Transverse colon (tissue), 4 donors: ENCODE measurements at places on chromosomes 12 and 14. TPM values are rescaled to one million over a fixed set of nuclear protein-coding genes. Genes with fewer than 3 reads are reported as not detected.
A peak's percentile ranks its signal among the peaks of the same experiment; 100 is the strongest.

CERS5 gene
- total RNA-seq: 17.5 TPM

TIMELESS gene
- total RNA-seq: 3.7 TPM

DYRK2 gene
- 77.6 TPM for total RNA-seq

- no peaks in the 10 kb centered on the region for H3K4me1 ChIP-seq
- H3K4me3 ChIP-seq: no peak overlapping the region
- DNase-seq: no peak
- H3K27me3 ChIP-seq: no peaks in the 10 kb centered on the region
- no peaks in the 10 kb centered on the region for H3K36me3 ChIP-seq
Observed at GRCh38 chr12:121980191-121980891, 41.3 kb upstream of the BCL7A start.

DNA sequence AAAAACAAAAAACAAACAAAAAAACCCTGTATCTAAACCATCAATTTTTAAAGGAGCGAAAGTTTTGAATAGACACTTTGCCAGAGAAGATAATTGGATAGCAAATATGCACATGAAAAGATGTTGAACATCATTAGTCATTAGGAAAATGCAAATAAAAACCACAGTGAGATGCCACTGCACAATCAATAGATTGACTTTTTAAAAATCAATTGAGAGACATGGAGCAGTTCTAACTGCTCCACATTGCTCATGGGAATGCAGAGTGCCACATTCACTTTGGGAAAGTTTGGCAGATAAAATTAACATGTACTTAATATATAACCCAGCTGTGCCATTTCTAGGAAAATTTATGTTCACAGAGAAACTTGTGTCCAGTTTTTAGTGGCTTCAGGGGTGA lies 12.7 kb downstream of the EIF2S1 start:
- no peak overlapping the region for H3K4me3 ChIP-seq
- no peak for DNase-seq
- no peaks in the 10 kb centered on the region for H3K36me3 ChIP-seq

DNA sequence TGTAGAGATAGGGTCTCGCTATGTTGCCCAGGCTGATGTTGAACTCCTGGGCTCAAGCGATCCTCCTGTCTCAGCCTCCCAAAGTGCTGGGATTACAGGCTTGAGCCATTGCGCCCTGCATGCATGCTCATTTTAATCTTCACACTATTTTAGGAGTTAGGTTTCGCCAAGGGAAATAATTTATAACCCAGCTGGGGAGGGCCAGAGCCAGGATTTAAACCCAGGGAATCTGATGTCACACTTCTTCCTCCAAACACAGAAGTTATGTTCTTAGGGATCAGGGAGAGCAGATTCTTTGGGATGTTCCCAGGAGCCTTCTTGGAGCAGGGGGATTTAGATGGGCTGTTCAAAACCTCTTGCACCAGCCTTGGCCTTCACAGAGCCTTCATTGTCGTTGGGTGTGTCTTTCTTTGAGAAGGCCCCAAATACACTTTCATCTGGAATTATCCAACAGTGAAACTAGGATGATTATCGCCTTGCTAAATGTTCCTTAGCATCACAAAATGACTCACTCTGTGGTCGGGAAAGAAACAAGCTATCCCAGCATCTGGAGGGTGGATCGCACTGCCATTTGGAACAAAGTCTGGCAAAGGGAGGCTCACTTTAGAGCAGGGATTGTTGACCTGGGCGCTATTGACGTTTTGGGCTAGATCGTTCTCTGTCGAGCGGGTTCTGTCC lies 8.2 kb upstream of the PPP1CC start:
- H3K4me1 ChIP-seq: no peaks in the 10 kb centered on the region
- no peak for DNase-seq
- H3K27me3 ChIP-seq: no peaks in the 10 kb centered on the region
- no peaks in the 10 kb centered on the region for H3K36me3 ChIP-seq
- peak overlapping the region; percentile 59 for H3K27ac ChIP-seq

- H3K27me3 ChIP-seq: no peaks in the 10 kb centered on the region
- H3K27ac ChIP-seq: no peak overlapping the region
- H3K36me3 ChIP-seq: no peaks in the 10 kb centered on the region
- no peak for DNase-seq
- H3K4me3 ChIP-seq: no peak overlapping the region
Observed at GRCh38 chr14:72904218-72904617, 10.3 kb upstream of the DPF3 start.

GRCh38 chr14:25086821-25087396 lies 37.0 kb upstream of the STXBP6 start:
- H3K27me3 ChIP-seq: no peaks in the 10 kb centered on the region
- no peak overlapping the region for H3K4me3 ChIP-seq
- H3K36me3 ChIP-seq: no peaks in the 10 kb centered on the region
- no peak overlapping the region for H3K27ac ChIP-seq
- DNase-seq: no peak
- H3K4me1 ChIP-seq: no peaks in the 10 kb centered on the region

DNA sequence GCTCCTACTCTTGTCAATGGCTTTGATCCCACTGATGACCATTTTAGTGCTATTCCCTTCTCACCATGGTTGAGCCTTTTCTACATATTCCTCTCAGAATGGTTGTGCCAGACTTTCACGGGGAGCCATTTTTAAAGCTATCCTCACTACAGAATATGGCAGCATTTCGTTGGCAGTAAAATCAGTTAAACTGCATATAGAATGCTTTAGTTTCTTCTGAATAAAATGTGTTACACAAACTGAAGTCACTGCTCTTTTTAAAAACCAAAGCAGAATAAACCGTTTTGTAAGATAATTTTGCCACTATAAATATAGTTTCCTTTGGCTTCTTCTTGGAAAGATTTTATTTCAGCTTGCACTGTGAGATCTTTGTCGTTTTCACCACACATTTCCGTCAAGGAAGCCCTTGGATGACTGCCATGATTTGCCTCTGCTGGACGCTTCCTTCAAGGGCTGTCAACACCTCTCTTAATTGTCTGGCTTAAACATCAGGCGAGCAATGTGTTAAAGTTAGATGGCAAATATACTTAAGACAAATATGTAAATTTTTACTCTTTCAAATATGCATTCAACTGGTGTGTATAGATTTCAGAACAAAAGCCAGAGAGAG lies 624.2 kb downstream of the DIO2 start:
- H3K27me3 ChIP-seq: no peaks in the 10 kb centered on the region
- no peak for DNase-seq
- H3K27ac ChIP-seq: no peak overlapping the region

- no peak for DNase-seq
- H3K4me1 ChIP-seq: no peaks in the 10 kb centered on the region
- no peak overlapping the region for H3K27ac ChIP-seq
- H3K36me3 ChIP-seq: no peaks in the 10 kb centered on the region
Observed at GRCh38 chr14:98234208-98234607, 1037.8 kb downstream of the BCL11B start.

DNA sequence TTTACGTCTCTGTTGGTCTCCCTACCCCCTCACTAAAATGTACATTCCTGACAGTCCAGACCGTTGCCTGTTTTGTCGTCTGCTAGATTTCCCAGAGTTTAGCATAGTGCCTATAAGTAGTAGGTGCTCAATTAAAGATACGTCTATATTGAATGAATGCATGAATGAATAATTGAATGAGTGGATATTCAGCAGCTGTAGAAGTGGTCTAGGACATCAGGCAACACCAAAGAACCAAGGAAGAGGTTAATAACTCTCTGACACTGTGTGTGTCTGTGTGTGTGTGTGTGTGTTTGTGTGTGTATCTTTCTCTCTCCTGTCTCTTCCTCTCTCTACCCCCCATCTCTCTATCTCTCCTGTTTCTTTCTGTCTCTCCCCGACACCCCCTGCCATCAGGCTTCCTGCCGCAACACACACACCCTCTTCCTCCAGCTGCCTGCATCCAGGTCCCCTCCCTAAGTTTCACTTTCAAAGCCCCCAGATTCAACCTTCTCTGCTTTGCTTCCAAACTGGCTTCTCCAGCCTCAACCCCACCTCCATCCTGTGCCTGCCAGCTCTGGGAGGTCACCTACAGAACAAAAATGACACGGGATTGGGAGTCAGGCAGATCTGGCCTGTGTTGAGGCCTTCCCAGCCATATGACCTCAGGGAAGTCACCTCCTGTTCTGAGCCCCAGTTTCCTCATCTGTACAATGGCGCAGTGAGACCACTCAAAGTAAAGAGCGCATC lies 119.9 kb upstream of the NCOR2 start:
- H3K27me3 ChIP-seq: no peaks in the 10 kb centered on the region
- H3K4me3 ChIP-seq: no peak overlapping the region
- DNase-seq: no peak
- peaks cover 10% of the 10 kb centered on the region for H3K4me1 ChIP-seq

GRCh38 chr12:1956716-1957115 lies 38.3 kb upstream of the CACNA2D4 start:
- no peaks in the 10 kb centered on the region for H3K27me3 ChIP-seq
- no peak overlapping the region for H3K4me3 ChIP-seq
- no peaks in the 10 kb centered on the region for H3K4me1 ChIP-seq
- H3K27ac ChIP-seq: no peak overlapping the region

DNA sequence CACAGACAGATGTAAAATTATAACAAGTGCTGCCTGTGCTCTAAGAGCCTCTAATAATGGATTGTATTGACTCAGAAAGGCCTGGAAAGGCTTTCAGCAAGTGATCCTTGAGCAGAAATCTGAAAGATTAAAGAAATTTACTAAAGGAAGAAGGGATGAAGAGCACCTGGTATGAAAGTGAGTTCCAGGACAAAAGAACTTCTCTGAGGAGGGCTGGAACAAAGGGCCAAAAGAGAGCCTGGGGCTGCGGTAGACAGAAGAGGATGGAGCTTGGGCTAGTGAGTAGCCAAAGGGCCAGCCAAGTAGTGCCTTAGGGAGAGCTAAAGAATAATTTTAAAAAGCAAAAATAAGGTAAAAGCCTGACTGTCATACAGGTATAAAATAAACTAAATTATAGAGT lies 44.0 kb downstream of the BCAT1 start:
- no peak overlapping the region for H3K27ac ChIP-seq
- peaks cover 32% of the 10 kb centered on the region for H3K27me3 ChIP-seq
- H3K4me1 ChIP-seq: no peaks in the 10 kb centered on the region
- no peaks in the 10 kb centered on the region for H3K36me3 ChIP-seq
- H3K4me3 ChIP-seq: no peak overlapping the region

DNA sequence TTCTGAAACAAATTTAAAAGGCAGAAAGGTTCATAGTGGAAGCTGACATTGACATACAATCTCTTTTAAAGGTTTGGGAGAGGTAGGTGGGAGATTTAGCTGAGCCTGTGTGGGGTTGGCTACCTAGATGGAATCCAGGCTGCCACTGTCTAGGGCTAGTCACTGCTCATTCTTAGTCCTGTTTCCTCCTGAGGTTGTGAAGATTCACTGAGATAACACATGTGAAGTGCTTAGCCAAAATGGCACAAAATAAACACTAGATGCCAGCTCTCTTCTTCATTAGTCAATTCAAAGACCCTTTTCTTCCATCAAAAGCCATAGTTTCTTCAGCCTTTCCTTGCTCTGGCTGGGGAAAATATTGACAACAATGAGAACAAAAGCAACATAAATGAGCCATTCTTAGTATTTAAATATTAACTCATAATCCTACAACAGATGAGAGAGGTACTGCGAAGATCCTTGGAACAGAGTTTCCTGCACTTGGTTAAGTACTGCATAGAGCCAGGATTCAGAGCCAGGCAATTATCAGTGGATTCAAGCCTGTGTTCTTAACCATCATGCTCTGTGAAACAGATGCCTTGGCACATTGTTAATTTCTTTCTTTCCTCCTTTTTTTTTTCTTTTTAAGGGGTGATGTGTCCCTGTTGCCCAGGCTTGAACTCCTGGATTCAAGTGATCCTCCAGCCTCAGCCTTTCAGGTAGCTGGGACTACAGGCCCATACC lies 3.5 kb downstream of the MYF6 start:
- H3K4me3 ChIP-seq: no peak overlapping the region
- H3K4me1 ChIP-seq: no peaks in the 10 kb centered on the region
- H3K27ac ChIP-seq: no peak overlapping the region

DNA sequence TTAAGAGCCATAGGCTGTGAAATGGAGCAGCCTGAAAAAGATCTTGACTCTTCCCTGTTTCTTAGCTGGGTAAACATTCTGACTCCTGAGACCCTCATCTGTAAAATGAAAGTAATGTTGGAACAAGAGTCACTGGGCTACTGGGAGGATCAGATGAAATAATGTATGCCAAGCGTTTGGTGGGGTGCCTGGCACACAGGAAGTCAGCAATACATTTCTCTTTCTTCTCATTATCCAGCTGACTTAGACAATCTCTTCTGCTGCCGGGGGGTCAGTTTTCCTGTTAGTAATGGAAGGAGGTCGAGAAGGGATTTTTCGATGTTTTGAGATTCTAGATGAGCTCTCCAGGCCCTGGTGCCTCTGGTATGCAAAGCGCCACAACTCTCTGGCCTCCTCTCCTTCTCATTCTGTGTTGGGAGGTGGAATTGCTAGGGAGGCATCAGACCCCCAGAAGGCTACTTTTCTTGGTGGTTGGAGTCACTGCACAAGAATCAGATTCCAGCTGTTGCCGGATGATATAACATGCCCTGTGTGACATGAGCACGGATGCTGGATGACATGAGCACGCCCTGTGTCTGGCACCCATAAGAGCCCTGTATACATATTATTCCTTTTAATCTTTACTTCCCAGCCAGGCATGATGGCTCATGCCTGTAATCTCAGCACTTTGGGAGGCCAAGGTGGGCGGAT lies 4.3 kb downstream of the OASL start:
- no peak for DNase-seq
- no peaks in the 10 kb centered on the region for H3K36me3 ChIP-seq
- H3K4me1 ChIP-seq: no peaks in the 10 kb centered on the region
- H3K27me3 ChIP-seq: no peaks in the 10 kb centered on the region
- no peak overlapping the region for H3K4me3 ChIP-seq
